Esophagus muscularis mucosa (tissue), 4 donors: ENCODE measurements at places on chromosomes 1 and 21. TPM values are rescaled to one million over a fixed set of nuclear protein-coding genes. Genes with fewer than 3 reads are reported as not detected.

NT5C1A gene
- total RNA-seq = not detected

KCND3 gene
- 25.7 TPM for total RNA-seq

TCEA3 gene
- total RNA-seq = 16.7 TPM

PDZK1IP1 gene
- total RNA-seq = not detected

DNA sequence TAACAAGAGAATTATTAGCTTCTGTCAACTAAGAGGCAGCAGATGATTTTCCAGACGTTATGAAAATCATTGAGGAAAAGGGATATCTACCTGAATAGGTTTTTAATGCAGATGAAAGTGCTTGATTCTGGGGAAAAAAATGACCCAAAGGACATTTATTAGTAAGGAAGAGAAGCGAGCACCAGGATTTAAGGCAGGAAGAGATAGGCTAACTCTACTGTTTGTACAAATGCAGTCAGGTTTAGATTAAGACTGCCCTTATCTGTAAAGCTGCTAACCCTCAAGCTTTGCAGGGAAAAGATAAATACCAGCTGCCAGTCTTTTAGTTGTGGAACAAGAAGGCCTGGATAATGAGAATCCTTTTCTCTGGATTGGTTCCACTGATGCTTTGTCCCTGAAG lies 33.0 kb upstream of the LRIG2 start:
- no peak for DNase-seq

- DNase-seq = no peak
These were observed 71.2 kb downstream of the VWA5B1 start for GRCh38 chr1:20361805-20362381.

GRCh38 chr1:86646256-86646655 lies 58.1 kb upstream of the SH3GLB1 start:
- no peak for DNase-seq

DNA sequence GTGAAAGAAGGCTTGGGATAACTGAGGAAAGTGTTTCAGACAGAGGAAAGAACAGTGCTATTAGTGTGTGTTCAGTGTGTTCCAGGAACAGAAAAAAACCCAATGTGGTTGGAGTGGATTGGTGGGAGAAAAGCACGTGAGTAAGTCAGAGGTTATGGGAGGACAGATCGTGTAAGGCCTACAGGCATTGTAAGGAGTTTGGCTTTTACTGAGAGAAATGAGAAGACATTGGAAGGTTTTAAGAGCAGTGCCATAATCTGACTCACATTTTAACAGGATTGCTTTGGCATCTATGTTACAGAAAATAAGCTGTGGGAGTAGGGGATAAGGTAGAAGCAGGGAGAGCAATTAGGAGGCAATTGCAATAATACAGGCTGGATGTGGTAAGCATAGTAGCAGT lies 4.8 kb downstream of the ARPC5 start:
- DNase-seq = no peak

DNA sequence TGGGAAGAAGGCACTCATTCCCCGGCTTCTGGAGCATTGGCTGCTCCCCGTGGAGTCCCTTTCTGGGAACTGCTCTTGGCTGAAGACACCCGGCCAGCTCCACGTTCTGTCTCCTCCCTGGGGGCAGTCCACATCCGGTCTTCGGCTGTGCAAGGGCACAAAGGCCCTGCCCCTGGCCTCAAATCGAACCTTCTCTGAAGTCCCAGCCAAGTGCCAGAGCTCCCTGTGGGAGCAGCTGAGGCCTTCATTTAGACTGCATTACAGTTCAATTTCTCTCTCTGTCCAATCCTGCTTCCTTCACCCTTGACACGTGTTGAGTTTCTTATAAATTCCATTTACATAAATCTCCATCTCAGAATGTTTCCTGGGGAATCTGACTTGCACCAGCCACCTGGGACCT lies 132.9 kb upstream of the POU3F1 start:
- no peak for DNase-seq

- no peak for DNase-seq
These were observed 31.1 kb upstream of the MTF1 start for GRCh38 chr1:37890378-37891014.

GRCh38 chr1:159913451-159914192 lies 11.7 kb downstream of the TAGLN2 start:
- DNase-seq = no peak

DNA sequence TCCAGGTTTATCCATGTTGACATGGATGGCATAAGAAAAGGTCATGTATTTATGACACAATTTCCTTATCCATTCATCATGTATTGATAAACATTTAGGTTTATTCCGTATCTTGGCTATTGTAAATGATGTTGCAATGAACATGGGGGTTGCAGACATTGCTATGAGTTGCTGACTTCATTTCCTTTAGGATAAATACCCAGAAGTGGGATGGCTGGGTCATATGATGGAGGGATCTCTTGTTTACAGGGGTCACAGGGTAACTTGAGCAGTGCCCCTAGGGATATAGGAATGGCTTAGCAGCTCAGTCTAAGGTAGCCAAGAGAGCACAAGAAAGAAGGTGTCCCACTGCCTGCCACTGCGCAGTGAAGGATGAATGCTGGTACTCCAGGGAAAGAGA lies 229.6 kb upstream of the COA6 start:
- no peak for DNase-seq

- DNase-seq = no peak
These were observed 8.4 kb upstream of the KCNN3 start for GRCh38 chr1:154878371-154879037.

- no peak for DNase-seq
These were observed 27.7 kb upstream of the AJAP1 start for GRCh38 chr1:4626560-4627319.

- no peak for DNase-seq
These were observed 65.2 kb upstream of the FAM163A start for GRCh38 chr1:179677882-179678281.
